Tongue (tissue), 3 donors: ENCODE measurements at places on chromosomes 2 and 18. TPM values are rescaled to one million over a fixed set of nuclear protein-coding genes. Genes with fewer than 3 reads are reported as not detected.

- DNase-seq = no peak
Observed at GRCh38 chr2:173664513-173664910, 300.7 kb downstream of the SP3 start.

DNA sequence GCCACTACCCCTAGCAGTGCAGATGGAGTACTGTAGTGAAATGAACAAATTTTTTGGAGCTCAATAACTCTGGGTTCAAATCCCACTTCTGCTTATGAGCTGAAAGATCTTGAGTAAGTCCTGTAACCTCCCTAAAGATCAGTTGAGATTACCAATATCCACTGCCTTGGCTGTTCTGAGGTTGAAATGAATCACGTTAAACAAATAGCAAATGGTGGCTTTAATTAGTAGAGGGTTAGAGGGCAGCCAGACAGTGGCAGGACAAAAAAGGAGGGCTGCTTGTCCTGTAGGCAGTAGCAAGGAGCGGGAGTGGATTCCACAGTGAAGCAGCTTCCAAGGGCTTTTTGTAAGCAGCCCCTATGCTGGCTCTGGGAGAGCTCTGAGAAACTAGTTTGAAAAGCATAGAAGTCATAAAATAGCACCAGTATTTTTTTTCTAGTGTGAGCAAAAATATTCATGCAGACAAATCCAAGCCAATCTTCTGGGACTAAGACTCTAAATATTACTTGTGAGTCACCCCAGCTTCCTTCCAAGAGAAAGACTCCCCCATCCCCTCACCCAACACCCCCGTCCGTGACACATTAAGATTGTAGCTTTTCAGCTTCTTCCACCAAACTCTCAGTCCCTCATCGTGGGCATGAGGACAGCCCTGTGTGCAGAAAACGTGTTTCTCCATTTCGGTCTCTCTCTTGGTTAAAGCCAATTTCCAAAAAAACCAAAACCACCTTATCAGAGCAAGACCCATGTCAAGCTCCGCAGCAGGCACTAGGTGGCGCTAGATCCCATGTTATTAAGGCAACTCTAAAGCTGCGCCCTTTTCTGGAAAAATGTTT, 123.5 kb upstream of the LGALSL start:
- peak; percentile 97 for DNase-seq

GRCh38 chr2:100615471-100615870, 52.7 kb downstream of the PDCL3 start:
- no peak for DNase-seq

DNA sequence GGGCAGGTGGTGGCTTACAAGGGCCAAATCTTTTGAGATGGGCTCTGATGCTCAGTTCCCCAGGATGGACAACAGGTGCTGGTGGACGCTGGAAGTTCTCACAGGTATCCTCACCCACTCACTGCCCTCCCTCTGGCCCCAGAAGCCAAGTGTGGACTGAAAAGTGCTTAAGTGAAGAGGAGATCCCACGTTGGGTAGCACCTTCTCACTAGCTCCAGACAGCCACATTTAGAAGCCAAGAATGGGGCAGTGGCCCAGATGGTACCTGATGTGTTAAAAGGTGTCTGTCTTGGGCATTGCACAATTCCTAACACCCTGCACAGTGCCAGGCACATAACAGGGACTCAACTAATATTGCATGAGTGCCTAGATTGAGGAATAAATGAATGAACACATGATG, 115.3 kb upstream of the TEX51 start:
- DNase-seq = no peak

- DNase-seq = no peak
Observed at GRCh38 chr2:8853426-8853825, 16.0 kb upstream of the KIDINS220 start.

- DNase-seq = peak; percentile 6
Observed at GRCh38 chr2:77521548-77521891, 656 bp downstream of the LRRTM4 start.

GRCh38 chr2:66987733-66988132, 409.4 kb upstream of the ETAA1 start:
- DNase-seq = no peak

GRCh38 chr18:77668219-77668618, 418.6 kb downstream of the GALR1 start:
- DNase-seq = no peak

DNA sequence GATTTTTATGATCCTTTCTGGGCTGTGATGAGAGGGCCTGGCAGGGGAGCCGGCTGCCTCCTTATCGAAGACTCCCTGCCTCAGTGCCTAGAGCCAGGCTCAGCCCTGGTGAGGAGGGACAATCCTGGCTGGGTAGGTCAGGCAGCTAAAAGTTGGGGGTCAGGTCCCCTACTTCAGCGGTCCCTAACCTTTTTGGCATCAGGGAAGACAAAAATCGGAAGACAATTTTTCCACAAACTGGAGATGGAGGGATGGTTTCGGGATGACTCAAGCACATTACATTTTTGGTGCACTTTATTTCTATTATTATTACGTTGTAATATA, 53.1 kb downstream of the HS1BP3 start:
- DNase-seq = no peak

- DNase-seq = no peak
Observed at GRCh38 chr2:133213651-133214050, 354.6 kb downstream of the NCKAP5 start.

- DNase-seq = no peak
Observed at GRCh38 chr2:74198023-74198460, 373 bp upstream of the MTHFD2 start.

DNA sequence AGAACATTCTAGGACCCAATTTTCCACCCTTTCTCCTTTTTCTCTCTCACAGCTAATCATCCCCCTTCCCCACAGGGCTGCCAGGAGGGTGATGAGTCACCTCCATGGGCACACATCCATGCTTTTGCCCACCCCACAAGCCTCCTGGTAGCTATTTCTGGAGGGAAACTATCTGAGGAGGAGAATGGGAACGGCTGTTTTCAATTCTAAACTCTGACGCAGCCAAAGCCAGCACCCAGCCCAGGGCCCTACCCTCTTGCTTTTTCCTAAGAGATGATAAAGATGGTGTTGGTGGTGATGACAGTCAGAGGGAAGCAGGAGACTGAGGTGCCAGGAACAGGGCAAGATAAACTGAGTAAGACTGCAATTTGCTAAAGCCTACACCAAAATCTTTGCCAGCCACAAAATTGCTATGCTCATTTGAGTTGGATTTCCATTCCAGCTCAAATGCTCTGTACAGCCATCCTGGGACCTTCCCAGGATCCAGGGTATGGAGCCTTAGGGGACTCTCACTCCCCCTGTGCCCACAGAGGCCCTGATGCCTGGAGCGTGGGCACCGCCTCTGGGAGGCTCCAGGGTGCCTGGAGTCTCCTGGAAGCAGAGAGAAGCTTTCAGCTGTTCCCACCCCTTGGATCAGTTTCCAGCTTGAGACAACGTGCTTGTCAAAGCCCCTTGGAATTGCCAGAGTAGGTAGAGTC, 62.0 kb upstream of the FZD7 start:
- peak; percentile 52 for DNase-seq

DNA sequence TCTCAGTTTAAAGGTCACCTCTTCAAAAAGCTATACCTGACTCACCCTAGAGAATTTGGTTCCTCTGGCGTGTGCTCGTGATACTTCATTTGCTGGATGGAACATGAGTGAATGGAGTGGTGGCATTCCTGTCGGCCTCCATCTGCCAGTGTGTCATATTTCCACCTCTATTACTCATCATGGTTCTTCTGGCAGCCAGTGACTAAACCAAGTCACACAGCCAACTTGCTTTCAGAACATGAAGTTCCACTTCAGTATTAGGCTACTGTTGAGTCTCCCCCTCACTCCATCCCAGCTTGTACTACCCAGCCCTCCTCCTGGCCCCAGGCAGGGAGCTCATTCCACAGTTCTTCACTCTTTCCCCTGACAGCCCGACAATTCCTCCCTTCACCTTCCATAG, 169.8 kb downstream of the MREG start:
- peak; percentile 21 for DNase-seq

GRCh38 chr2:48479915-48480314, 50.0 kb upstream of the STON1 start:
- peak; percentile 62 for DNase-seq

DNA sequence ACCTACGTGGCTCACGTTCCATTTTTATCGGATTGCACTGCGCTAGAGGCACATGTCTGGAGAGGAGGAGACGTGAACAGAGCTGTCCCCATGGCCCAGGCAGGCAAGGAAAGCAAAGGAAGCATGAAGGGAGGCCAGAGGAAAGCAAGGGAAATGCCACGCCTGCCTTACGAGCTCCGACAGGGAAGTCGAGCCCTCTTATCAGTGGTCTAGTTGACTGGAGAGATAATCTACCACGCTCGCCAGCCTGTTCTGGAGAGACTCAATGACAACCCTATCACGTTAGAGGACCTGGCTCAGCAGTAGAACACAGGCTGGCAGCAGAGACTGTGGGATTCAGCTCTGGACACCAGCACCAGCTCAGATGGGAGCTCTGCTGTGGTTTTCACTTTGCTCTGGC, 202.6 kb upstream of the ID2 start:
- DNase-seq = no peak

GRCh38 chr2:218885981-218886947, 5.6 kb downstream of the WNT10A start:
- DNase-seq = peak; percentile 92

GRCh38 chr2:236055471-236055870, 112.7 kb downstream of the GBX2 start:
- peak; percentile 28 for DNase-seq

- no peak for DNase-seq
Observed at GRCh38 chr2:113867571-113867970, 22.3 kb upstream of the ACTR3 start.

DNA sequence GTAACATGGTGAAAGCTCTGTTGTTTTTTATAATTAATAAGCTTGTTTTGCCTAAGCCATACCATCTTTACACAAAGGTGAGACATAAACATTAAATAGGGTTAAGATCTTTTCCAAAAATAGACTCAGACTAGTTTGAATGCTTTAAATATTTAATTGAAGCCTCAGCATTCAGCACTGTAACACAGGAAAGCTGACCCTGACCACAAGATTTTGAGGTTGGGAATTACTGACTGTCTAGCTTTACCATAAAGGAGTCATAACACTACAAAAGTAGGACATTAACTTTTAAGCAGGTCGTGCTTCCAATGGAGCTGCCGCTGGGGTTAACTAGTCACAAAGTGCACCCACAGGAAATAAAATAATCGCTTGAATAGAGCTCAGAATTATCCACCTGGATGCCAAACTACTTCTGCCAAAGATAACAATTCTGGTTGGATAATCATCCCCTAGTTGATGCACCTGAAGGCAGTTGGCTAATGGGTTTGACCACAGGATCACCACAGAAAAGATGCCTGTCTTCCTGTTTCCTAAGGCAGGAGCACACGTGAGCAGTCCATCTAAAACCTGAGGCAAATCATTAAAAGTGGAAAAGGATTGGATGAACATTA, 106.2 kb downstream of the COBLL1 start:
- no peak for DNase-seq

DNA sequence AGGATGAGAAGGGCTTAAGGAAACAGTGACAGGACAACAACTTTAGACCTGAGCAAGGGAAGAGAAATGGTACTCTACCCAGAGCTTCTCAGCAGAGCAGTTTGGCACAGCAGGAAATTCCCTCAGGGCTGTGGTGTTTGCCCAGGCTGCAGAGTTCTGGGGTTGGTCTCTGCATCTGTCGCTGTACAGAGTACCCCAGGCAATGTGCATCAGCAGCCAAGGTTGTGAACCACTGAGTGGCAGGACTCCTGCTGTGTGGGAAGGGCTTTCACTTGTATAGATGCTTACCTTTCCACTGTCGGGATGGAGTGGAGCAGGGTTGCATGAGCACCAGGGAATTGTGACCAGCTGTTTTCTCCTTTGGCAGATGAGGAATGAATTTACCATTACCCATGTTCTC, 21.2 kb downstream of the STAMBP start:
- DNase-seq = no peak

- no peak for DNase-seq
Observed at GRCh38 chr18:61420218-61420885, 87.1 kb downstream of the CDH20 start.

- DNase-seq = no peak
Observed at GRCh38 chr2:179446476-179447141, 182.0 kb upstream of the SESTD1 start.

GRCh38 chr2:15588329-15588919, 3.2 kb upstream of the DDX1 start:
- peak; percentile 82 for DNase-seq

GRCh38 chr2:124296470-124296869, 271.4 kb downstream of the CNTNAP5 start:
- no peak for DNase-seq

GRCh38 chr2:202541137-202541536, 93.6 kb upstream of the FAM117B start:
- peak; percentile 27 for DNase-seq

GRCh38 chr2:241035142-241035817, 36.9 kb downstream of the SNED1 start:
- DNase-seq = peak; percentile 4

DNA sequence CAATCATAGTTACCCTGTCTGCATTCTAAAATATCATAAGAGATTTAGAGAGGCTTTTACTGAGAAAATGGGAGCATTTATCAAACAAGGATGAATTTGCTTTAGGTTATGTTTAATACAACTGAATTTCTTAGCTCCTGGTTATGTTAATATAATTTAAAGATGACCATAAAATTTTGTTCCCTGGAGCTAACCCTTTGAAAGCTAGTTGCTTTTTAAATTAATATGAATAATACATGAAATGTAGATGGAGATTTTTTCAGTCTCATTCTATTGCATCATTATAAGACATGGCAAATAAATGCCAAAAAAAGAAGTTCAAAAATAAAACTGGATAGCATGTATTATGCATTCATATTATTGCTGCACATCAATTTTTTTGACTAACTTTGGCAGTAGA, 344.1 kb upstream of the NXPH2 start:
- DNase-seq = no peak

GRCh38 chr2:169336695-169337094, 25.6 kb downstream of the LRP2 start:
- DNase-seq = no peak

- peak; percentile 79 for DNase-seq
Observed at GRCh38 chr2:232204457-232204931, 174.1 kb upstream of the ALPP start.

- DNase-seq = peak; percentile 72
Observed at GRCh38 chr2:120245520-120246332, 6.9 kb upstream of the RALB start.

DNA sequence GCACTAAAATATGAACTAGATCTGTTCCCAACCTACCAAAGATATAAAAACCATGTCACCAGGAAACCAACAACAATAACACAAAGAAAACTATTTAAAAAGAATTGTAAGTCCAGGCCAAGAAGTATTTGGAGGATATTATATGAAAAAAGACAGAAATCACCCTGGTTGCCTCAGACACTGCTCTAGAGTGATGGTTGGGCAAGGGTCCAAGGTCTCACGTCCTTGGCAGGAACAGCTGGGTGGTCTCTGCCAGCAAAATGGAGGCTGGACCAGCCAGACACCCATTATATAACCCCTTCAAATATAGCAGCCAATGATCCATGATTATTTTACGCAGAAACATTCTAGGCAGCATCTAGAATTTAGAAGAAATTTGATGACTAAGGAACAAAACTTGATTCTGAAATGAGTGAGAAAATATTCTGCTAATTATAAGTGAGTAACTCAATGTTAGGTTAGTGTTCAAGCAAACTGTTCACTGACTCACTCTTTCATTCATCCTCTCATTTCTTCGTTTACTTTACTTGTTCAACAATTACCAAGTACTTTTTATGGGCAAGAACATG, 35.4 kb downstream of the MRPL35 start:
- no peak for DNase-seq

The COL4A4 gene
- 4.9 TPM for total RNA-seq

The KCNJ3 gene
- 1.6 TPM for total RNA-seq

The CD8B2 gene
- not detected for total RNA-seq

The SIX3 gene
- total RNA-seq = not detected

The SULT1C4 gene
- 34.4 TPM for total RNA-seq

The ERMN gene
- total RNA-seq = not detected

The CFAP53 gene
- 0.31 TPM for total RNA-seq

The ACTG2 gene
- total RNA-seq = 7.9 TPM

The TRIM54 gene
- total RNA-seq = 40.5 TPM
